Epithelial cell of proximal tubule (primary cell): ENCODE measurements at places on chromosomes 5 and 9.

DNA sequence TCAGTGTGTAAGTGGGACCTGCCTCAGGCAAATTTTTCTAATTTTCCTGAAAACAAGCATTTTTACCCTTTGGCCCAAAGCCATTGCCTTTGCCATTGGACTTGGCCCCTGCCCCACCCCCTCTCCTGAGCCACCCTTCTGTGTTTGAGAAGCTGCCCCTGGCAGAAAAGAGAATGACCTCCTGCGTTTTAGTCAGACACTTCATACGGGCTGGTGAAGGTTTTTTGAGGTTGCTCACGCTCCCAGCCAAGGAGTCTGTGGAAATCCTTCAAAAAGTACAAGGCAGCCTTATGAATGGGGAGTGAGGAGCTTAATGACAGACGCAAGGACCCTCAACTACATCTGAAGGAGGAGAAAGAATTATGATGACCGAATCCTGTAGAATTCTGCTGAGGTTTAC, 308.9 kb downstream of the SLIT3 start:
- no peak for DNase-seq

DNA sequence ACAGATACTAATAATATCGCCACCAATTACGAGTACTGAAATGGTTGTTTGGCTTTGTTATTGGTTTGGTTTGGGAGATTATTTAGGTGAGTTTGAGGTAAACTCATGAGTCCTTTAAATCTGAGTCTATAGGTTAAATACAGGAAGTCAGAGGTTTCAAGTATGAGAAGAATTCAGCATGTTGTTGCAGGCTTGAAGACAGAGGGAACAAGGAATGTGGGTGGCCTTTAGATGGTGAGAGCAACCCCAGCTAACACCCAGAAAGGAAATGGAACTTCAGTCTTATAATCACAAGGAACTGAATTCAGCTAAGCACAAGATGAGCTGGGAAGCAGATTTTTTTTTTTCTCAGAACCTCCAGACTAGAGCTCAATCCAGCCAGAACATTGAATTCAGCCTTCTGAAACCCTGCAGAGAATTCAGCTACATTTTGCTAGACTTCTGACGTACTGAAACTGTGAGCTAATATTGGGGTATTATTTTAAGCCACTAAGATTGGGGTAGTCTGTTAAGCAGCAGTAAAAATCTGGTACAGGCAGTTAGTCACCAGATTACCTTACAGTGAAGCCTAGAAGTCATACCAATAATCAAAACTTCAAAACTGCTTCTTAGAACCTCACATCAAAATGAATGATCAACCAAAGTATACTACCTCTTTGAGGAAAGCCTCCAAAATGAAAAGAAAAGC, 216.0 kb upstream of the PUM3 start:
- no peak for DNase-seq

- peak; percentile 63 for DNase-seq
These were observed 331.5 kb upstream of the GRIN3A start for GRCh38 chr9:102069969-102070368.

- DNase-seq: no peak
These were observed 34.4 kb upstream of the SLC25A51 start for GRCh38 chr9:37938121-37938891.

GRCh38 chr5:151037561-151038411, 17.4 kb downstream of the GPX3 start:
- no peak for DNase-seq

DNA sequence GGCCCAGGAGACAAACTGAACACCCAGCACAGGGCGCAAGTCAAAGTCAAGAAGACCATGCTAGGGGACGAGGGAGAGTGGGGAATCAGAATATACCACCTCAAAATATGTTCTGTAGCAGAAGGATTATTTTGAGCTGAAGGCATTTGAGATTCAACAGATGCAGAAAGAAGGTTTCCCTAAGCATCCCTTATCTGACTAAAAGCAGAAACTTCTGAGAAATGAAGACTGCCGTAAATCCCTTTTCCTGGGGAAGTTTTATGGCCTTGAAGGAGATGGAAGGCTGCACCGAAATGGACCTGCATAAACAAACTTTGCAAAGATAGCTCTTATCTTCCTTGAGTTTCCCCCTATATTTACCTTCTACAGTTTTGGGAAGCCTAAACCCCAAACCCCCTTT, 72.8 kb downstream of the PTTG1 start:
- no peak for DNase-seq

GRCh38 chr9:38649731-38650363, 29.5 kb upstream of the ANKRD18A start:
- DNase-seq: no peak

- DNase-seq: no peak
These were observed 94.7 kb upstream of the ANKRD55 start for GRCh38 chr5:56327809-56328208.

- no peak for DNase-seq
These were observed 470.7 kb downstream of the CDK5RAP2 start for GRCh38 chr9:120109242-120109641.

- no peak for DNase-seq
These were observed 44.9 kb downstream of the SLC6A3 start for GRCh38 chr5:1400211-1400855.

DNA sequence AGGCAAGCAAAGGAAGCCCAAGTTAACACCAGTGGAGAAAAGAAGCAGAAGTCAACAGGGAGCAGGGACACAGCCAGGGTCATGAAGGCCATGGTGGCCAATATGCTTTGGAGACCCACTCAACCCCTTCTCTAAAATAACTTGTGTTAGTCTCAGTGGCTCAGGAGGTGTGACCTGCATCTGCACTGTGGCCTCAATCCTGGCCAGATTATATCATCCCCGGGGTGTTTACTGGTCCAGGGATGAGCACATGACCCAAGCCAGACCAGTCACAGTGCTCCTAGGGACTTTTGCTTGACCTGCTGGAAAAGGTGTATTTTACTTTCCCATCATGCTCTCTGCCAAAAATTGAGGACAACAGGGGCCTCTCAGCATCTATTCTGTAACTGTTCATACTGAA, 105.2 kb downstream of the DPYSL3 start:
- DNase-seq: no peak

- no peak for DNase-seq
These were observed 412.8 kb upstream of the PIK3R1 start for GRCh38 chr5:67802766-67803165.

DNA sequence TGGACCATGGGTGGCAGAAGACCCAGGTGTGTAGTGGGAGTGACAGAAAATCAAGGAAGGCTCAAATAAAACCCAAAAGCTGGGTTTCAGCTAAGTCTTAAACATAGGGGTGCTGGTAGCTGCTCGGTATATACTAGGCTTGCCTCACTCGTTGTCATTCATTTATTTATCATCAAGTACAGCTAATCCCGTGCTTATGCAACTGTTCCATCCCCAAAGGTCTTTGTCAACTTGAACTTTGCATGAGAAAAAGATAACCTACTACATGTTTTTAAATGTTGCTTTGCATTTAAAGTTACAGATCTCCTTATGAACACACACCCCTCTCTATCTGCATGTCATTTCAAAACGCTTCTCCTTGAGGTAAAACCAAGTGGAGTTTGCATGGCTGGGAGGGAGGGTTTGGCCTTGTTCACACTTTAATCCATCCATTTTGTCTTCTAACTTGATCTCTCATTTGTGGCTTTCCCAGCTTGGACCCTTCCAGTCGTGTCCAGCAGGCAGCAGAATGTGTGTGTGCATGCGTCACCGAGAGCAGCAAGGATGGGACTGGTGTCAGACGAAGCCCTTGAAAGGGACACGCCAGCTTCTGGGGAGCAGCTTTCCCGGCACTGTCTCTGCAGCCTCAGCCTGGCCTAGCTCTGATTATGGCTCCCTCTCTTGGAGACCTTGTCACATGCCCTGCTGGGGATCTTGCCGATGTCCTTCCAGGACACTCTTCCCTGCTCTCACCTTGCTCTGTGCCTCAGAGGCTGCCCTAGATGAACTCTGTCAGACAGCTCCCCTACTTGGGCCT, 133.5 kb downstream of the GADD45G start:
- no peak for DNase-seq

- no peak for DNase-seq
These were observed 93.3 kb upstream of the PCSK5 start for GRCh38 chr9:75797085-75797580.
